ENCODE measurements at places on chromosomes 12 and 14.

- no peak for DNase-seq
Measured at GRCh38 chr12:98911396-98911795, 266.3 kb downstream of the APAF1 start.

- DNase-seq: no peak
Measured at GRCh38 chr12:123891516-123892179, 81.0 kb downstream of the CCDC92 start.

GRCh38 chr14:69685716-69686115 is 74.3 kb downstream of the SUSD6 start:
- no peak for DNase-seq

DNA sequence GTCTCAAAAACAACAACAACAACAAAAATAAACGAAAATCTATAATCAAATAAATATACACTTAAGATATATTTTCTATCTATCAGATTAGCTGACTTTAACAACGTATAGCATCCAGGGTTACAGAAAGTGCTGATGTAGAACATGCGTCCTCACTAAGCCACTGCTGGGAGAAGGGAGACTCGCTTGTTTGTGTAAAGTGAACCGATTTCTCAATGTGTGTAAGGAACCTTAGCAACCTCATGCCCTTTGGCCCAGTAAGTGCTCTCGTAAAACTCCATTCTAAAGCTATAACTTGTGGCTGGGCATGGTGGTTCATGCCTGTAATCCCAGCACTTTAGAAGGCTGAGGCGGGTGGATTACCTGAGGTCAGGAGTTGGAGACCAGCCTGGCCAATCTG is 23.8 kb downstream of the NFKBIA start:
- DNase-seq: no peak

- DNase-seq: no peak
Measured at GRCh38 chr14:21614240-21614639, 20.5 kb downstream of the OR10G2 start.

- DNase-seq: no peak
Measured at GRCh38 chr12:96897421-96897820, 9.6 kb upstream of the NEDD1 start.

DNA sequence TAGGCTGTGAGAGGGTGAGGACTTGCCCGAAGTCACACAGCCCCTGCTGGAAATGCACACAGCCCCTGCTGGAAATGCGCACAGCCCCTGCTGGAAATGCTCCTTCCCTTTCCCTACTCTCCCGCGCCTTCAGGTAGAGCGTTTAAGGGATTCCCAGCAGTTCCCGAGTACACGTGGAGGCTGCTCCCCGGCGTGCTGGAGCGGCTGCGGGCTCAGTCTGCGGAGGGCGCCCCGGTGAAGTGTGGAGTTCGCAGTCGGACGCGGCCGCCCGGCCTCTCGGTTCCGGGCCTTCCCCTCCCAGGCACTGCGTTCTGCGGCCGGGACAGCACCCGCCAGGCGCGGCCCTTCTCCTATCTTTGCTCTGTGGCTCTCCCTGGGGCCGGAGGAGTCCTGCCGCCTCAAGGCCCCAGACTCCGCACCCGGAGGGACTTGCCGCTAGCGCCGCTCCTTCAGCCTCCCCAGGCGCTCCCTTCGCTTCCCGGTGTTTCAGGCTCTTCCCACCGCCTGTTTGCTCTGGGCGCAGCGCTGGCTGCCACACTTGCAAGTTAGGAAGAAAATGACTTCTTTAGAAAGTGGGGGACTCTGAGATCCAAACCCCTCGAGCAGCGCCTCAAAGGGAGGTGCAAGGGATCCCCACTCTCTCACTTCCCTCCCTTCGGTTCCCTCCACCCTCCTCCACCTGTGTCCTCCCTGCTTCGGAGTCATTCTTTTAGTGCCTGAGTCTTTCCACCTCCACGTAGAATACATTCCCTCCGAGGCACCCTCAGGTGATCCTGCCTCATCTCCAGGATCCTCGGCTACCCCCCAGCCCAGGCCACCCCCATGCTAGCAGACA is 8.3 kb upstream of the TBX5 start:
- no peak for DNase-seq

DNA sequence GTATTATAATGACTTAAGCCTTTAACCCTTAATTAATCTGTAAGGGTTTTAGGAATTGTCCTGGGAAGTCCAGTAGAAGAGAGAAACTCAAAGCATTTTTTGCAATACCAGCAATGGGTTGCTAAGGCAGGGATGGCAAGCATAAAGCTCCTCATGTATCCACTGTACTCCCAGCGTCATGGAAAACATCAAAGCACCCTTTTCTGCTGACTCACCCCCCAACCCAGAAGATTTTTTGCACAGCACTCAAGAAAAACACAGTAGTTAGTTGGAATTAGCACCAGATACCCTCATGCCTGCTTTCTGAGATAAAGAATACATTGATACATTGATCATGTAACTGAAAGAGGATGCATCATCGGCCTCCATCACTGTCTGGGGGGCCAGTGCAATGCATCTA is 199.1 kb upstream of the CNOT2 start:
- DNase-seq: no peak

DNA sequence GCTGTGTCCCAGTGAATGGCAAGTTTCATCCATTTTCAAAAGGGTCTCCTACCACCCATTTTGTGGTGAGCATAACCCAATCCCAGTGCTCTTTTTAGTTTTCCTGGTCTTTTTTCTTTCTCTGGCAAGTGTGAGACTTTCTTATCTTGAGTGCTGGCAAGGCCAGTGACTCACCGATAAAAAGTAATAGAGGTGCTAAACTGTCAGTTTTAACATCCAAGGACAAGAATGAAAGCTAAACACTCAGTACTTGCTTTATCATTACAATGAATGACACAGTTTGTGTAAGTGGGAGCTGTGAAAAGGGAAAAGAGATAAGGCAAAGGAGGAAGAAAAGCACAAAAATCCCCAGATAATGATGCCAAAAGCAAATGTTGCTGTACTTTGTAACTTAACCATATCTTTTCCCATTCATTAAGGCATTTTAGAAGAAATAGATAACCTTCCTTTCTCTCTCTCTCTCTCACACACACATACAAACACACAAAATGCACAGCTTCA is 4.9 kb upstream of the LRIG3 start:
- no peak for DNase-seq

DNA sequence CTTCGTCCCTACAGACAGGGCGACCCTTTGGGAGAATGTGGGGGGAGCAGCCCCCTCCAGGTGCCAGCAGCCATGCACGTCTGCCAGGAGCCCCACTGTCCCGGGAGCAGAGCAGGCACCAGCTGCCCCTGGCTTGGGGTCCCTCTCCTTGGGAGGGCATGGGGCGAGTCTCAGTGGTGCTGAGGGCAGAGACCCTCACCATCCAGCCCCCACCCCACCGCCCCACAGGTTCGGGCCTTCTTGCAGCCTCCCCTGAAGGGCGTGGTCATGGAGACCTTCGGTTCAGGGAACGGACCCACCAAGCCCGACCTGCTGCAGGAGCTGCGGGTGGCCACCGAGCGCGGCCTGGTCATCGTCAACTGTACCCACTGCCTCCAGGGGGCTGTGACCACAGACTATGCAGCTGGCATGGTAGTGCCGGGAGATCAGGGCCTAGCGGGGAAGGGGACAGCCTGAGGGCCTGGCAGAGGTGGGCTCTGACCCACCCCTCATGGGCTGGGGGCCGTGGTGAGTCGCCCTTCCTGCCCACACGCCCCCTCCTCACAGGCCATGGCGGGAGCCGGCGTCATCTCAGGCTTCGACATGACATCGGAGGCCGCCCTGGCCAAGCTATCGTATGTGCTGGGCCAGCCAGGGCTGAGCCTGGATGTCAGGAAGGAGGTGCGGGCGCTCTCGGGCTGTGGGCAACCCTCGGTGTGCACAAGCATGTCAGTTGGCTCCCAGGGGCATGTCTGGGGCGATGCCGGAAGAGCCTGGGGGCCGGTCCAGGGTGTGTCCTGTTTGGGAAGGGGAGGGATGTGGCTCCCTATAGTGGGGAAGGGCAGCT is 18.8 kb downstream of the ASPG start:
- no peak for DNase-seq

DNA sequence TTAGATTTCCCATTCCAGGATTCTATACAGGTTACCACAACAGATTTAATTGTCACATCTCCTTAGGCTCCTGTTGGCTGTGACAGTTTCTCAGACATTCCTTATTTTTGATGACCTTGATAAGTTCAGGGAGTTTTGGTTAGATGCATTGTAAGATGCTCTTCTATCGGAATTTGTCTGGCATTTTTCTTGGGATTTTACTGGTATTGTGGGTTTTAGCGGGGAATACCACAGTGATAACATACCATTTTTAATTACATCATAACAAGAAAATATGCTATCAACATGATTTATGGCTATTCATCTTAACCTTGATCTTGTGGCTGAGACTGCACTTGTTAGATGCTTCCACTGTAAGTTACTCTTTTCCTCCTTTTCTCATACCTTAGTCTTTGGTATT is 217.5 kb upstream of the PPFIA2 start:
- no peak for DNase-seq

DNA sequence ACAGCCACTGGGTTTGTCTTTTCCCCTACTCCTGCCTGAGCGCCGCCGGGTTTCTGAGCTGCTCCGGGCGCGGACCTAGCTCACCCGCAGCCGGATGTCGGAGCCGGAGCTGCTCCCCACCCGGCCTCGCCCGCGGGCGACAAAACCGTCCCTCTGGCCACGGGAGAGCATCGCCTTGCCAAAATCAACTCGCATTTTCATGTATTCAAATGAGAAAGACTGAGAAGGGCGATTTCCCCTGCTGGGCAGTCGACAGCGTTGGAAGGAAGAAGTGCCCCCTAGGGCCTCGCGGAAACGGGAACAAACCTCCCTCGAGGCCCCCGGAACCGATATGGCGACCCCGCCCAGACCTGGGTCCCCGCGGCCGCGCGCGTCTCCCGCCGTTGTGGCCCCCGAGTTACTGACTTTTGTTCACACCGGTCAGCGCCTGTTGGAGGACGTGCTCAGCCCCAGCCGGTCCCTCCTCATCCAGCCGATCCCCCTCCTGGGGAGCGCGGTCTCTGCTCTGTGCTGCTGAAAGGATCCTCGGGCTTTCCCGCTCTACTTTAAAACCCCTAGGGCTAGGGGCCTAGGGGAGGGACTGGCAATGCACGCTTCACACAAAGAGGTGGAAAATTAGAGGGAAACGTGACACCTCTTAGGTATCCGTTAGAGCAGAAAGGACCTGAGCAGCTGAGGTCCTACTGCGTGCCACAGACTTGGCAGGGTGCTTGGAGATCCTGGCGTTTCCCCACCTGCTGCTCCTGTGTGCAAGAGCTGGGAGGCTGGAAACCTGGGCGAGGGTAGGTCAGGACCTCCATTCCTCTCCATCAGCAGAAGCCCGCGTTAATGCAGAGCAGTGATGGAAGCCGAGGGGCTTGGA is 4.3 kb downstream of the TTC6 start:
- no peak for DNase-seq

- DNase-seq: peak; percentile 29
Measured at GRCh38 chr12:112870267-112870980, 36.3 kb upstream of the OAS1 start.

GRCh38 chr14:100012478-100013327 is 52.5 kb upstream of the EVL start:
- DNase-seq: no peak

DNA sequence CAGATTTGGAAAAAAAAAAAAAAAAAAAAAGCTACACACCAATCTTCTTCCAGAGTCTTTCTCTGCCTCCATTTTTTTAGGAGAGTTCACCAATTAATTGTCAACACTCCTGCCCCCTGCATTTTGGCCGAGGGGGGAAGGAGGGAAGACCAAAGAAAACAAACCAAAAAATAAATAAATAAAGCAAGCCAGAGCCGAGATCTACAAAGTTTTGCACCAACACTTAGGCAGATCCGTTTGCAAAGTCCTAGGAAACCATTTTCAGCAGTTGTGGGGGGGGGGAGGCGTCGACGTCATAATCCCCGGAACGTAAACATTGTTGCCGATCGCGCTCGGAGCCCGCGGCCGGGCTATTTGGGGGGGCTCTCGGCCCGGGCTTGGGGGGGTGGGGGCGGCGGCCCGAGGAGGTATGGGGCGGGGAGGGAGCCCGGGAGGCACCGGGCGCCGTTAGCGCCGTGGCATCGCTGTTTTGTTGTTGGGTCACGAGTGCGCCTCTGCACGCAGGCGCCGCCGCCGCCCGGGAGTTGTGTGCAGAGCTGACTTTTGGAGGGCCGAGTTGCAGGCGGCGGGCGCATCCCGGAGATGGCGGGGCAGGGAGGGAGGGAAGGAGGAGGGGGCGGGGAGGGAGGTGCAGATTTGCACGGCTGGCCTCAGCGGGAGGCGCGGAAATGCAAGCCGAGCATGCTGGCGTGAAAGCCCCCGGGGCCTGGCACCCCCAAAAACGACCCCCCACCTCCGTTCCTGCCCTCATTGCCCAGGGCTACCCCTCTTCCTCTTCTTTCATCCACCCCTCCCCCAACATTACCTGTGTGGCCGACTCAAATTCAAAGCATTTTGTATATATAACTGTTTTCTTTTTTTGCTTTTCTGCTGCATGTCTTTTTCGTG is 598 bp downstream of the KDM2B start:
- peak; percentile 82 for DNase-seq

- no peak for DNase-seq
Measured at GRCh38 chr14:100654025-100654813, 67.0 kb upstream of the BEGAIN start.

DNA sequence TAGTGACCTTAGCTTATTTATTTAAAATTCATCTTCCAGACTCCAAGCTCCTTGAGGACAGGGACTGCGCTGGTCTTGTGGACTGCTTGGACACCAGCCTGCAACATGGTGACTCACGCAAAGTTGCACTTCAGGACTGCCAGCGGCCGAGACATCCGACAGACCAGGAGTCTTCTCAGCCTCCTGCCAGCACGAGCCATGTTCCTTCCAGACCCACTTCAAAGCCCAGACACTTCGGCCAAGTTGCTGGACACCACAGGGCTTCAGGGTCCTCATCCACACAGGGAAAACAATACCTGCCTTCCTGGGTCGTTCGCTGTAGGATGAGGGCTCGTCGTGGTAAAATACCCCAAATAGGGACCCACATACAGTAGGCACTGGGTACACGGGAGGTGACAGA is 88.7 kb downstream of the BCL11B start:
- no peak for DNase-seq

GRCh38 chr12:128942960-128943477 is 89.7 kb downstream of the GLT1D1 start:
- no peak for DNase-seq

DNA sequence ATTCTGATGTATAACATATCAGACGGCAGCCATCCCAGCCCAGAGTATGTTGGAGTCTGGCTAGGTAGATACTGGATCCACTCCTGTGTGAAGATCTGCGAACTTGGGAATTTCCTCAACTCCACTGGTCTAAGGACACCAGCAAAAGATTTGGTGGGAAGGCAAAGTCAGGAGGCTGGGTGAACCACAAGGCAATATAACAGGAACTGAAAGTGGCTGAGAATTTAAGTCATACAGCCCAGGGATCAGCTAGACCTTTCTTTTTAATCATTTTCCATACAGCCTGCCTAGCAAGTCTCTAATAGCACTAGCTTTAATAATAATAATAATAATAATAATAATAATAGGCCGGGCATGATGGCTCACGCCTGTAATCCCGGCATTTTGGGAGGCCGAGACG is 34.8 kb downstream of the BRAP start:
- no peak for DNase-seq

GRCh38 chr14:103641161-103641560 is 12.2 kb downstream of the KLC1 start:
- DNase-seq: no peak

- peak; percentile 14 for DNase-seq
Measured at GRCh38 chr14:105375635-105376057, 22.7 kb upstream of the TEX22 start.

Measured in CD4-positive, alpha-beta T cell treated with Interferon alpha-2 for 1 hour (primary cell).